ENCODE measurements at places on chromosomes 12 and 14.

DNA sequence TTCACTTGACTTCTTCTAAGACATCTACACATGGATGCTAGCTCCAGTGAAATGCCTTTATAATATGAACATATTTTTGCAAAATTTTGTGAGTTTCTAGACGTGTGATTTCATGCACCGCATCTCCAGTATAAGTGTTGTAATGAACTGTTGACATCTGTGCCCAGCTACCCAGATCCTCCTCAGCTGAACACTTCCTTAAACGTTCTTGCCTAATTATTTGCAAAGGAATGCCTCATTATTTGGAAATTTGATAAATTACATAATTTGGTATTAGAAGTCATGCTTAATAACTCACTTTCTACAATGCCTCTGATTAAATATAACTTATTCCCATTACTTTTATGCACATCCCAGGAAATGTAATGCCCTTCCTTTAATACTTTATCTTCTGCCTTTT, 14.0 kb downstream of the OR11G2 start:
- DNase-seq: no peak

DNA sequence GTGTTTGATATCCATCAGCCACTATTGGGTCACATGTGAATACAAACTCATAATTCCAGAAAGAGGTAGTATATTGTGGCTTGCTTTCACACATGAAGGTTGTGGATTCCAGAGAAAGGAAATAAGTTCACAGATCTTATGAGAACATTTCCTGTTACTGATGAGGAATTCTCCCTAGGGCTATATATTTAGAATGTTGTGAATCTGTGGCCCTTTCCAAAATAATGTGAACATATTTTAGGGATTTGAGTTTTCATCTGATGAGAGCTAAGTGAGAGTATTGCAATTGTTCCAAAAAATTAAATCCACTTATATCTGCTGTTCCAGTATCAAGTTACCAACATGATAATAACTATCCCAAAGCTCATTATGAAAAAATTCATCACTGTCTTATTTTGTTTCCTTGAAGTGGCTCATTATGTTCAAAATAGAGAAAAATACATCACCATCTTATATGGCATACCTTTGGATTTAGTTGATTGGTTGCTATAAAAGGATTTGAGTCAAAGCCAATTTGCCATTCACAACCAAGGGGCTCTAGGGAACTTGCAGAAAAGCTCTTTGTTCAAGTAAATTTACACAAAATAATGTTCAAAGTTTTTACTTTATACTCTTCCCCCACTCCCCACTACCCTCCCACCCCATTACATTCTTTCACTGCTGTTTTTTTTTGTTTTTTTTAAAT, 76.3 kb downstream of the MYRFL start:
- no peak for DNase-seq

- DNase-seq: no peak
Measured at GRCh38 chr12:27906127-27906500, 66.4 kb downstream of the PTHLH start.

DNA sequence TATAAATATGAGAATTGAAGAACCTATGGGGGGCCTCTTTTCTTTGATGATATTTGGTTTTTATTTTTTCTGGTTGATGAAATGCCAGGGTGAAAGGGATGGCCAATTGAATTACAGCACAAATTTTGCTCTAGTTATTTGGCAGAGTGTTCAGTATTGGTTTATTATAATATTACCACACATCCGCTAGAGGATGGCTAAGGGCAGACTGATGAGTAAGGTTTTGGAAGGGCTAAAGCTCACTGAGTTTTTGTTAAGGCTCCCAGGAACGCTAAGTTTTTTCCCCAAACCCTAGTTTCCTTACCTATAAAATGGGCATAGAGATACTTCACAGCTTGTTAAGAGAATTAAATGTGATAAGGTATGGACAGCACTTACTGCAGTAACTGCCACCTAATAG, 34.3 kb upstream of the LRRC10 start:
- DNase-seq: no peak

DNA sequence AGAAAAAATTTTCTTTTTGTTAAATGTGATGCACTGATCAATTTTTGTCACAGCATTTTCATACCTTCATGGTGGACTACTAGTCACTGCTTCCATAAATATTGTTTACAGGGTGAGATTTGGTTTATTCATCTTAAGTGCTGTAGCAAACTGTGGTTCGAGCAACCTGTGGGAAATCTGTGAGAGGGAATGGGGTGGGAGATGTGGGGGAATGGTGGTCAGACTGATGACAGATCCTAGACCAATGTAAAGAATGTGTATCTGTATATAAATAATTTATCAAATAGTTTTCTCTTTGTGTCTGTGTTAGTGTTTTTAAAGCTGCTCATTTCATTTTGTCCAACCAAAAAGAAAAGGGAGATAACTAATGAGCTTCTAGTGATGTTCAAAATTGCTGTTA, 26.7 kb downstream of the CSRP2 start:
- no peak for DNase-seq

- no peak for DNase-seq
Measured at GRCh38 chr12:5392961-5393360, 38.9 kb upstream of the NTF3 start.

GRCh38 chr14:71985538-71986189, 53.4 kb downstream of the RGS6 start:
- no peak for DNase-seq

DNA sequence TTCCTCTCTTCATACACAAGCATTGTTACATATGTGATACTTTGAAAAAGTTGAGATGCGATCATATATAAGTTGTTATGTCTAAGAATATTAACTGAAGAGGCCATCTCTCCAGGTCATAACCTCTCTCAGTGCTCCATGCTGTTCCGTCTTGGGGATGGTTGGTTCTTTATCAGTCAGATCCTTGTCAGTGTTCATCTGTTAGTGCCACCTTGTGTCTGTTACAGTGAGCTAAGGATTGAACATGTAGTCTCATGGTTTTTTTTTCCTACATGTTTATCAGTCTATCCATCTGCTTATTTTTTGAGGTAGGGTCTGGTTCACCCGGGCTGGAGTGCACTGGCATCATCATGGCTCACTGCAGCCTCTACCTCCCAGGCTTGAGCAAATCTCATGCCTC, 30.5 kb downstream of the EP400 start:
- DNase-seq: no peak

DNA sequence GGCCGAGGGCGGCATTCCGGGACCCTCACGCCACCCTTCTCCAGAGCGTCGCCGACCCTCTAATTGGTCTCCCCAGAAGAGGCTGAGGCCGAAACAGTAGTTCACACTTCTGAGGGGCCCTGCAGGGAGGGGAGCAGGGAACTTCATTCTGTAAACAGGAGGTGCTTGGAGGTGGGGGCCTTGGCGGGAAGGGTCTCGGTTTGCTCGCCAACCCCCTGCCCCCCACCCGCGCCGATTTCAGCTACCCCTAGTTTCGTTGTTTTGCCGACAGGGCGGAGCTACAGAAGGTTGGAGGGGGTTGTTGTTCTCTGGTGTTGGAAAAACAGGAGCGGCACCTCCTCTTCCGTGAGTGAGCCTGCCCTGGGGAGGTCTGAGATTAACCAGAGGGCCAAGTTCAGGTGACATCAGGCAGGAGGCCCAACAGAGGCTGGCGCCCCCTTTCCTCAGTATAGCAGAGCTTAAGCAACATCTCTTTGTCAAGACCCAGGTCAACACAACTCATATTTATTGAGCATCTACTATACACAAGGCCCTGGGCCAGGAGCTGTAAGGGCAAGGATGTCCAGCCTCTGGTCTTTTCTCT, 682 bp downstream of the ERBB3 start:
- no peak for DNase-seq

DNA sequence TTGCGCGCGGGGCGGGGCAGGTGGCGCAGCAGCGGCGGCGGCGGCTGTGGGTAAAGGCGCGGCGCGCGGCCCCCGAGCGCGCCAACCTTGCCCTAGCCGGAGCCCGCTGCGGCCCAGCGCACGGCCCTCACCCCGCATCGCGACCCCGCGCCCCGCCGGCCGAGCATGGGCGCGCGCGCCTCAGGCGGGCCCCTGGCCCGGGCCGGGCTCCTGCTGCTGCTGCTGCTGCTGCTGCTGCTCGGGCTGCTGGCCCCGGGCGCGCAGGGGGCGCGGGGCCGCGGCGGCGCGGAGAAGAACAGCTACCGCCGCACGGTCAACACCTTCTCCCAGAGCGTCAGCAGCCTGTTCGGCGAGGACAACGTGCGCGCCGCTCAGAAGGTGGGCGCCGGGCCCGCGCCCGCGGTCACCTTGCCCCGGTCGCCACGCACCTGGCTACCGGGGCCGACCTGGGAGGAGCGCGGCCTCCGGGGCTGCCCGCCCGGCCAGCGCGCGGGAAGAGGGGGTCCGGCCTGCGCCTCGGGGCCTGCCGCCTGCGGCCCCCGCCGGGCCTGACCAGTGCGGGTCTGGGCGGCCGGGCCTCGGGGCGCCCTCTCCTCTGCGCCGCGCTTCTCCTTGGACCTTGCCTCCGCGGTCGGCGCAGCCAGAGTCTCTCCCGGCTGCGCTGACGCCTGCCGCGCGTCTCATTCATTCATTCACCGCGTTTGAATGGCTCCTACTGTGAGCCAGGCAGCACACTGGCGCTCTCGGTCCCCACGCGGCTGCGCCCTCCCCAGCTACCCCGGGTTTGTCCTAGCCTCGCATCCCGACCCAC, at the start of gene BRI3BP:
Gene BRI3BP, plus strand, starts transcription at position 20 of the 811 bp plus-strand sequence. Its CDS starts 146 bp downstream, at position 166.
- DNase-seq: no peak

DNA sequence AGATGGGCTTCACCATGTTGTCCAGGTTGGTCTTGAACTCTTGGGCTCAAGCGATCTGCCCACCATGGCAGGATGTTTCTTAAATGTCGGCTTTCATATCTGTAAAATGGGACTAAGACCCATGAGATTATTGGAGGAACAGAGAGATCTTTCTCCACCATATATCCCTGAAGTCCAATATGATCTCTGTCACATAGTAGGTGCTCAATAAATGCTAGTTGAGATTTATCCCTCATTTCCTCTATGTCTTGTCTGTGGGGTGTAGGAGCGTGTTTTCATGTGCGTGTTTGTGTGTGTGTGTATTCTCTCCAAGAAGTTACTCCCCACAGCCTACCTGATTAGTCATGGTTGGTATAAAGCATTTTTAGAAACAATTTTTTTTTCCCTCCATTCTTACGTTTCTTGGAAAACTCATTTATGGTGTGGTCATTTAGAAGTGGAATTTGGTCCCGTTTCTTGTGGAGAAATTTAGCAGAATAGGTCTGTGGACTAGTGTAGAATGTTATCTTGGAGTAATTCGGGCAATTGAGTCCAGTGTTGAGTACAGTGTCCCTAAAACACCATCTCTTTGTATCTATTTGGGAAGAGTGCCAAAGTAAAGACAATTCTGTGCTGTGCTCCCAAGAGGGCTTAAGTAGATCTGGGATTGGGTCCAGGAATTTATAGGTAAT, 4.3 kb downstream of the STRAP start:
- no peak for DNase-seq

- no peak for DNase-seq
Measured at GRCh38 chr14:23286902-23287479, 1.1 kb upstream of the HOMEZ start.

DNA sequence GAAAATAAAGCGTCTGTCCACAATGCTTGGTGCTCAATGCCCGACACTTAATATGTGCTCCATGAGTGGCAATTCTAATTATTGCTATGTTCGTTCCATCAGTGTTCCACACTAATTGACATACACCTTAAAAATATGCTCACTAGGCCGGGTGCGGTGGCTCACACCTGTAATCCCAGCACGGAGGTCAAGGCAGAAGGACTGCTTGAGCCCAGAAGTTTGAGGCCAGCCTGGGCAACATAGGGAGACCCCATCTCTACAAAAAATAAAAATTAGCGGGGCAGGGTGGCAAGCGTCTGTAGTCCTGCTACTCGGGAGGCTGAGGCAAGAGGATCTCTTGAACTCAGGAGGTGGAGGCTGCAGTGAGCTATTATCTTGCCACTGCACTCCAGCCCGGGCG, 635 bp upstream of the HECTD4 start:
- no peak for DNase-seq

Data from retinal pigment epithelial cell (primary cell).